Effector memory CD4-positive, alpha-beta T cell (primary cell): ENCODE measurements at places on chromosomes 7 and 10.

DNA sequence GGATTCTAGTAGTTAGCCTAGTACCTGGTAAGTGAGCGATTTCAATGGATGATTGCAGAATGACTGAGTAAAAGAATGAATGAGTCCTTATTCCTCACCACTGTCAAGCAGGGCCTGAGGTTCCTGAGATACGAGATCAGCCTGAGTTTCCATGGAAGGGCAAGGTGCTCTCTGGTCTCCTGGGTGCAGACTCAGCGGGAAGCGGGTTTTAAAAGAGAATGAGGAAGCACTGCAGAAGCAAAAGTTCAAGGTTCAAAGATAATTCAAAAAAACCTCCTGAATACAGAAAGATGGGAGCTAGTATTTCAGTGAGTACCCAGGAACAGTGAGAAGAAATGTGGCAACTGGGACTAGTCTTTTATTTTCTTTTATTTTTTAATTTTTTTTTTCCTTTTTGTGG lies 4.3 kb downstream of the ZNF3 start:
- no peak for DNase-seq

DNA sequence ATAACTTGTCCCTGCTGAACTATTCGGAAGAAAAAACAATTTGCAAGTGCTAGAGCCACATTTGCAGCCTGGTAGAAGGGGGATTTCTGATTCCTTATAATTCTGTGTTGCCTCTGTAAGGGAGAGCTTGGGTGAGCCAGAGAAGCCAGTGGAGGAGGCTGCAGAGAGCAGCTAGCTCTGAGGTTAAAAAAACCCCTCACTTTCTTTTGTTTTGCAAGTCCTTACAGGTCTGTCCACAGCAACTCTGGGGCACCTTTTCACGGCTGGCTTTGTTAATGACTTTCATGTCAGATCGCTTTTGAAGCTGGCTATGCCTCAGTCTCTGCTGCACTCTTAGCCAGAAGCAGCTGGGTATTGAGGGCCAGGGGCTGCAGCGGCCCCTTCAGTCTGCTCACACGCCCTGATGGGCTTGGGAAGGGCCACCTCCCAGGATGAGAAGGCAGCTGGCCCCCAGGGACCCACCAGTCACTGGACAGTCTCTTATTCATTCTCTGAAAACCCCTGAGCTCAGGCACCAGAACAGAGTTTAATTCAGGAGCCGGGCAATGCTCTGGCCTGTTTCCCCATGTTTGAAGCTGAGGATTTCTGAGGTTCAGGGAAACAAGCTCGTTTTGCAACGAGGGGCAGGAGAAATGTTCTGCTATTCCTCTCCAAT lies 30.9 kb downstream of the TRIM8 start:
- no peak for DNase-seq

DNA sequence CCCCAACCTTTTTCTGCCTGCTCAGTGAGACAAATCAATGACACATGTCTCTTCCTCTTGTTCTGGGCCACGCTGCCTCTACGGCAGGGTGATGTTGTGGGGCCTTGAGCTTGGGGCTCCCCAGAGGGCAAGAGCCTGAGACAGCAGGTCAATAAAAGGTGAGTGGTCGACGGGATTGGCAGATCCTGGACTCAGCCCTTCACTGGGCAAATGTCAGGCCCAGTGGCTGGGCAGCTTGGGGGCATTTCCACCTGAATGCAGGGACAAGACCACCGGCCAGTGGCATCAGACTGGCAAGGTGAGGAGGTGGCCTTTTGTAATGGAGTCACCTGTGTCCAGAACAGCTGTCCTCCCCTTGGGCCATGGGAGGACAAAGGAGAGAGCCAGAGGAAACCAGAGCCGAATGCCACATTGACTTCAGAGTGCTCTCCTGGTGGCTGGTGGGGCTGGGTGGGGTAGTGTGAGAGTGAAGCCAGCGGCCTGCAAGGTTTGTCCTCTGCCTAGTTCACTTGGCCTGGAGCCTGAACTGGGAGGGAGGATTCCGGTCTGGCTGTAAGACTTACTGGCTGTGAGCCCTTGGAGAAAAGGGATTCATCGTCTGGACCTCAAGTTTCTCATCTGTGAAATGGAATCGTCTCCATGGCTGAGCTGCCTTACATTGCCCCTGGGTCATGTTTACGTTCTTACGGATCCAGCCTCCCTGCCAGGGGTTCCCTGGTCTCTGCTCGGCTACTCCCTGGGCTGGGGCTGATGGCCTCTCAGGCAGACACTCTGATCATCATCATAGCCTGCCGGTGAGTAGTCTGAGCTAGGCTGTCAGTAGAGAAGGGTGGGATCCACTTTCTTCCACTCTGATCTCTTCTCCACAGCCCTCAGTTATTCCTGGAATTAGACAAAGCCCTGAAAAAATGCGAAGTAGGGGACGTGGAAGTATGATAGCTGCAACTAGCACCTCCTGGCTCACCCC lies 25.4 kb upstream of the CRHR2 start:
- DNase-seq = no peak

DNA sequence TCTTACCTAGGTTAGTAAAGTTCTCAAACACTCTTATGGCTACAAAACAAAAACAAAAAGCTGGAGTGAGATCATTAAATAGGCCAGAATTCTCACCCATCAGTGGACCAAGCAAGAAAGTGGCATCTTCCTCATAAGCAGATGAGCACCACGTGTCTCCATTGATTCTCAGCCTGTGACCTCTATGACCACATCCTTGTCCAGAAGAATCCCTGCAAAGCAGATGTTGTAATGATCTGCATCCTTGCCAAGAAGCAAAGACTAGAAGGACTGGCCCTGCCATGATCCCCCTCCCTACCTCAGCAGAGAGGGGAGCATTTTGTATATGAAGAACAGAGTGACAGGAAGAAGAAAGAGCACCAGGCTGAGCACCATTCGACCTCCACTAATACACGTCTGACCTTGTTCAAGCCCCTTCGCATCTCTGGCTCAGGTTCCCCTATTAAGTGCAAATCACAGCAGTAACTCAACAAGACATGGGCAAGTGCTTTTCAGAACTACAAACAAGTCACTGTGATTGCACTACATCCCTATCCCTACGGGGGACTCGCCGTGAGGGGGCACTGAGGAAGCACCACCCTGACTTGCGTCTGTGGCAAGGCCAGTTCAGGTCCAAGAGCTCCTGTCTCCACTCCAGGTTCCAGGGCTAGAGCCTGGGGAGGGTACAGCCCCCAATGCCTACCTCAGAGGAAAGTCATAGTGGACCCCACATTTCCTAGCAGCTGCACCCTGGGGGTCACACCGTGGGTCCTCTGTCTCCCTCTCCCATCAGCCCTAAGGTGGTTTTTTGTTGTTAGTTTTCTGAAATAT lies 22.2 kb upstream of the RASSF4 start:
- no peak for DNase-seq

DNA sequence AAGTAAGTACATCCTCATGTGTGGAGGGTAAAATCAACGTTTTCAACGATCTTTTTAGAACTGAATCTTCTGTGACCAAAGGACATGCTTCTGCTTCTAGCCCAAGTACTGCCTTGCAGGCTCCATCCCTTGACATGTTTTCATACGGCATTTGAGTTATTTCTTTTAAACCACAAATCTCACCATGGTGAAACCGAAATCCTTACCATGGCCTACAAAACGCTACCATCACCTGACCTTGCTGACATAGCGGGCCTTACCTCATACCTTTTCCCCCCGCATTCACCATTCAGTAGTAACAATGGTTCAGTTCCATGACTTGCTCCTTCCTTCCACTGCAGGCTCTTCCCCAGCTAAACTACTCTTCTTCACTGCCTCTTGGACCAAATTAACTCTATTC lies 3.5 kb downstream of the RNF216 start:
- DNase-seq = no peak
